H9 (cell line): ENCODE measurements at places on chromosomes 4 and X. TPM values are rescaled to one million over a fixed set of nuclear protein-coding genes. Genes with fewer than 3 reads are reported as not detected.
A peak's percentile ranks its signal among the peaks of the same experiment; 100 is the strongest.

GRCh38 chr4:46274717-46275116 is 115.2 kb downstream of the GABRA2 start:
- DNase-seq = no peak

DNA sequence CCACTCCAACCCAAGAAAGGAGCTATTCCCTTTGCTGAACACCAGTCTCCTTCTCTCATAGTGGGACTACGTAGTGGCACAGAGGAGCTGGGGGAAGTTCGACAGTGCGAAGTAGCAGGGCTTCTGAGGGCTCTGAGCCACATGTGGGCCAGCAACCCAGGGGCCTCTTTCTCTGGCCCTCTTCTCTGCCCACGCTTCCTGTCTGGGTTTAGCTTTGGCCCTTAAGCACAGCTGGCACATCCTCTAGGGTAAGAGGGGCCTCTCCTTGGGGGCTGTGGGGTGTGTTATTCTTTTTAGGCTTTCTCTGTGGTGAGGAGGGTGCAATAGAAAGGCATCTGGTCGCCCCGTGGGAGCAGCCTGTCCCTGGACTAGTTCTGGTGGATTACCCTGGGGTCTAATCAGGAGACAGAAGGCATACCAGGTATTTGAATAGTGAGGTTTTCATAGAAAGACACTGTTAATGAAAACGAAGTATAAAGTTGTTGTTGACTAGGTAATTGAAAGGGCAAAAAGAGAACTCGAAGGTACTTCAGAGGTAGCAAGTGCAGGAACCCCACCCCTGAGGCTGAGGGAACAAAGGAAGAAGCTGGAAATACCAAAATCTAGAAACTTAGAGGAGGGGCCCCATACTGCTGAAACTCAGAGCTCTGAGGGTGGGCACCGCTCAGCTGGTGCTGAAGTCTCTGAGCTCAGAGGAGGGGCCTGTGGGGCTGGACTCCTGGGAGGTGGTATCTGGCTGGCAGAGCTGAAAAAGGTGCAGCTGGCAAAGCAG is 151.9 kb upstream of the RPS6KA3 start:
- DNase-seq = no peak

Gene NLGN3
- total RNA-seq = 3.5 and 3.6 TPM in 2 replicates

Gene TCEAL5
- not detected in 2 replicates for total RNA-seq

GRCh38 chrX:13581554-13581953 is 12.2 kb downstream of the EGFL6 start:
- DNase-seq = no peak

Gene GNRHR
- total RNA-seq = not detected in 2 replicates

Gene NPY2R
- 0.09 TPM in 1 of 2 replicates, not detected in the other for total RNA-seq

Gene NUP62CL
- total RNA-seq = 3.9 and 4.3 TPM in 2 replicates

DNA sequence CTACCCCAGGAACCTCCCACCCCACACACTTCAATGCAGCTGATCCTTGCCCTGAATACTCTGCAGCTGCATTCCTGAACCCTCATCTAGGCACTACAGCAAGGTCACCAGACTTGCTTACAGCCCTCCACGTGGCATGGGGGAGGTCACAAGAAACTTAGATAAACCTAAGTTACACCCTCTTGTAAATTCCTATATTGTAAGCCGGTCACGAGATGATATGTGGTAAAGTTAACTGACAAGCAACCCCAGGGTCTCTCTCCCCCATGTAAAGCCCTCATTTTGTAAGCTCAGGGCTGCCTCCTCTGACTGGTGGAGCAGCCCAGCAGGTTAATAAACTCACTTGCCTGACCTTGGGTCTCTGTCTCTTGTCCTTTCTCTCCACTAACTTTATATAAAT is 570.7 kb downstream of the PCDH7 start:
- DNase-seq = peak; percentile 63

Gene PDCL2
- not detected in 2 replicates for total RNA-seq

GRCh38 chr4:167032871-167033270 is 201.4 kb downstream of the SPOCK3 start:
- DNase-seq = no peak

Gene ALAS2
- total RNA-seq = not detected in 2 replicates

Gene DOK7
- total RNA-seq = 0.26 TPM in 1 of 2 replicates, not detected in the other

Gene PLXNB3
- 1.8 and 1.9 TPM in 2 replicates for total RNA-seq

GRCh38 chr4:53376900-53377299 is 541 bp upstream of the FIP1L1 start:
- no peak for DNase-seq

Gene GIMD1
- not detected in 2 replicates for total RNA-seq

Gene ITIH6
- total RNA-seq = not detected in 2 replicates

- DNase-seq = no peak
Observed at GRCh38 chrX:40736170-40736505, 796 bp upstream of the MED14 start.

DNA sequence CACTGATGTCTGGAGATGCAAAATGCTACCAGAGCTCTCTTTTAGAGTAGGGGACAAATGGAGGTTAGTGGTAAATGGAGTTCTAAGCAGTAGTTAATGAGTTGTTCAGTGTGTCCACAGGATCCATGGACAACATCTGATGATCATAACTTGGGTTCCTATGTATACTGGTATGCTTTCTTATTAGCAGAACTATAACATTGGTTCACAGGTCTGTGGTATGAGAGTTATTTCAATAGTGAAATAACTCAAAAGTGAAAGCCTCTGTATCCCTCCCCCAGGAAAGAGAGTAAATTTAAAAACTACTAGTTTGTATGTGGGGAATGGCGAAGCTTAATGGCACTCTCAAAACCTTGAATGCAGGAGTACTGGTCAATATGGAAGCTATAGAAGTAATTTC is 363.5 kb upstream of the EMCN start:
- DNase-seq = no peak

DNA sequence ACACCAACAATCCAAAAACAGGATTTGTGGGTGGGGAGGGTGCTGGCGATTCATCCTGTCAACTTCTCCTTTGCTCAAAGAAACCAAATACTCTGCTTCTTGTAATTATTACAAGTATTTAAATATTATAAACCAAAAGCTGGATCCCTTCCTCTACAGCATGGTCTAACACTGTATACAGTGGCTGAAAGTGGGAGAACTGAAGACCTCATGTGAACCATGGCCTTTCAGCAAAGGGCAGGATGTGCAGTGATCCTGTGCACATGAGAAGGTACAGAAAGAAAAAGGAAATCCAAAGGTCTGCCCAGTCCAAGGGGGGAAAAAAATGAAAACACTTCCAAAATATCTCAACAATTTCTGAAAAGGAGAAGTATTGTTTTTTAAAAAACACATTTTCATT is 5.3 kb upstream of the CXorf38 start:
- DNase-seq = no peak

DNA sequence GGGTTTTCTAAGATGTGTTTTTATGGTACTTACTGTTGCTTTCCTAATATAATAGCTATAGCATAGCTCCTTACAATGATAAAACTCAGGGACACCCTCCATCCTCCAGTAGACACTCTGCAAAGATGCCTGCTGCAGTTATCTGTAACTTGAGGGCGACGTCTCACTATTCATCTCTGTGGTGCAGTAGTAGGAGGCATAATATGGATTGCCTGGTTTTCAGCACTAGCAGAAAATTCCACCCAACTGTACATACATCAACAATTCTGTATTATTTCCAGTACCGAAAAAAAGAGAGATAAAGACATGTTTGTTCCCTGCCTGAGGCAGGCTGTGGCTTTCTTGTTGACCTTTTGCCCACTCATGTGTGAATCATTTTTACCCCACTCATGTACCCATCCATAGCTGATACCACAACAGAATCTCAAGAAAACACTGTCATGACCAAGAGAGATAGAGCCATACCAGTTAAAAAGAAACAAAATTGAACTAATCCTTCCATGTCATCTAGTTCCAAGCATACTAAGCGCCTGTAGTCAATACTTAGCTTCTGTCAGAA is 220.1 kb downstream of the RAB28 start:
- DNase-seq = no peak

Gene MAGED1
- total RNA-seq = 163 and 169 TPM in 2 replicates

GRCh38 chr4:55488716-55489115 is 58.0 kb downstream of the CLOCK start:
- no peak for DNase-seq

Gene OGT
- 108 and 116 TPM in 2 replicates for total RNA-seq

- DNase-seq = no peak
Observed at GRCh38 chr4:40281099-40281498, 54.0 kb upstream of the CHRNA9 start.

GRCh38 chr4:8699063-8699385 is 106.5 kb downstream of the CPZ start:
- DNase-seq = peak; percentile 12

DNA sequence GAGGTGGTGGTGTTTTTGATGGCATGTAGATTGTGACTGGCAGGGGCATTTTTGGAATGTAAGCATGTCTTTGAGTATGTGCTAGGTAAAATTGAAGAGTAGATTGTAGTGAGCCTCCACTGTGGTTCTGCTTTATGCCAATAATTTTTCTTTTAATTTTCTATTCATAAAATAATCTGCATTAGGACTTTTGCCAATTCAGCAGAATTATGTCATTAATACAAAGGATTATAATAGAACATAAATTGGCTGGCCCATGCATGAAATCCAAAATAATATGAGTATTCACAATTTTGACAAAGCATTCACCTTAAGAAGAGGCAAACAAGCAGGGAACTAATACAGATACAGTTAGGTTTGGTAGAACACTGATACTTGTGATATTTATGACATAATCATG is 14.9 kb upstream of the TMPRSS11E start:
- no peak for DNase-seq

DNA sequence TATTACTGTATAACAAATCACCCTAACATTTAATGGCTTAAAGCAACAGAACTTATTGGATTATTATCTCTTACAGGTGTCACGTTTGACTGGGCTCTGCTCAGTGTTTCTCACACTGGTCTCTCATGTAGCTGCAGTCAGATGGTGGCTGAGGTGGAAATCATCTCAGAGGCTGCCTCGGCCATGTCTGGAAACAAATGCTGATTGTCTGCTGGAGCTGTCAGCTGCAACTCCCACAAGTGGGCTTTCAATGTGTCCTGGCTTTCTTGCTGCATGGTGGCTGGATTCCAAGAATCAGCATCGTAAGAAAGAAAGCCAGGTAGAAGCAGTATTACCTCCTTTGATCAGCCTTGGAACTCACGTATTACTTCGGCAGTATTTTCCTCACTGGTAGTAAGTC is 277.6 kb downstream of the SPANXN1 start:
- no peak for DNase-seq

Gene PASD1
- total RNA-seq = not detected in 2 replicates

Gene BST1
- 0.48 TPM in 1 of 2 replicates, not detected in the other for total RNA-seq

Gene TREX2
- 1.1 and 1.3 TPM in 2 replicates for total RNA-seq

GRCh38 chrX:69126642-69127041 is 38.6 kb downstream of the PJA1 start:
- no peak for DNase-seq

- DNase-seq = no peak
Observed at GRCh38 chrX:68416592-68416991, 16.7 kb downstream of the OPHN1 start.

Gene GSX2
- not detected in 2 replicates for total RNA-seq

DNA sequence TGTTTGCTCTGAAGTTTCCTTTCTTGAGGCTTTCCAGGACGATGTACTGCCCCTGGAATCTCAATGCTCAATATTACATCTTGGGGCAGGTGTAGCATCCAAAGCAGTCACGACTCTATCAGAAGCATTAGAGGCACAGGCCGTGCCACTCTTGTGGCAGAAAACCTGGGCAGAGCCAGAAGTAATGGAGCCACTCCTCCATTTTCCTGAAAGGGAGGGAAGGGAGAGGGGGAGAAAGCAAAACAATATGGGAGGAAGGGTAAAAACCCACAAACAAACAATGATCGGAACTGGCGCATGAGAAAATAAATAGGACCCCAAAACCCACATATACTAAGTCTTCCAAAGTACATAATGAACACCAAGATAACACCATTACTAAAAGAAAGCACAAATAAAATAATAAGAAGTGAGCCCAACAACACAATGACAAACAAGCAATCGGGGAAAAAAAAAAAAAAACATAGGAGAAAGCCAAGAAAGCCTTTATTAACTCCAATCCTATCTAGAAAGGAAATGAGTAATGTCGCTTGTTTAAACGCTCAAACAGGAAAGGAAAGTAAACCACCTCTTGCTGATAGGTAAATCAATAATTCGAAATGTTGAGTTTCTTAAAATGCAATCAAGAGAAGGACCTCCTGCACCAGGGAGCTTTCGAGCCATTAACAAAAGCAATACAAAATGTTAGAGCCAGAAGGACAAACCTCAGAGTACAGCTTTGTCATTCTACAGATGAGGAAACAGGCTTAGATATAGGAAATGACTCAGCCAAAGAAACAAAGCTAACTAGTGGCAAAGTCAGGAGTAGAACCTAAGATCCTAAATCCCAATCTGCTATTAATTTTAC is 117.4 kb downstream of the ATRX start:
- no peak for DNase-seq

DNA sequence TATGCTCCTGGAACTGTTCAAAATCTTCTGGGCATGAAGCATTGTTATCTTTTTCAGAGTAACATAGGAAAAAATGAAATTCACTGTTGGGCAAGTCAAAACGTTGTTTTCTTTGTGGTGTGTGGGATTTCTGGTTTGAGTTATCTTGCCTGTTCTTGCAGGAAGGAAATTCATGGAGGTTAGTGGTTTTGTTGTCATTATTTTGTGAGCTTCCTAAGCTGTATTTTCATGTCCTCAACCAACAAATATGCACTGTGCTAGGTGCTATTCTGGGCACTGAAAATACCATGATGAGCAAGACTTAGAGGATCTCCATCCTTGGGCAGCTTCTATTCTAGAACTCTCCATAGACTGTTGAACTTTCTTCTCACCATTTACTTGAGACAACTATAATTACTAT is 16.9 kb downstream of the SPINK2 start:
- no peak for DNase-seq

DNA sequence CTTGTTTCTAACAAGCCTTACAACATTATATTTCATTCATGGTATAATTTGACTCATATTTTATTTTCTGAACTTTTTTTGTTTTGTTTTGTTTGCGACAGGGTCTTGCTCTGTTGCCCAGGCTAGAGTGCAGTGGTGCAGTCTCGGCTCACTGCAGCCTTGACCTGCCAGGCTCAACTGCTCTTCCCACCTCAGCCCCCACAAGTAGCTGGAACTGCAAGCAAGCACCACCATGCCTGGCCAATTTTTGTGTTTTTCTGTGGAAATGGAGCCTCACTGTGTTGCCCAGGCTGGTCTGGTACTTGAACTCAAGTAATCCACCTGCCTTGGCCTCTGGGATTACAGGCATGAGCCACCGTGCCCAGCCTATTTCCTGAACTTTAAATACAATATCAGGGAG is 42.5 kb downstream of the GRID2 start:
- DNase-seq = no peak

Gene UGT2B11
- total RNA-seq = not detected in 2 replicates

Gene PPEF1
- total RNA-seq = 0.15 and 0.52 TPM in 2 replicates

- DNase-seq = peak; percentile 69
Observed at GRCh38 chrX:131262738-131263679, 26.1 kb downstream of the IGSF1 start.

DNA sequence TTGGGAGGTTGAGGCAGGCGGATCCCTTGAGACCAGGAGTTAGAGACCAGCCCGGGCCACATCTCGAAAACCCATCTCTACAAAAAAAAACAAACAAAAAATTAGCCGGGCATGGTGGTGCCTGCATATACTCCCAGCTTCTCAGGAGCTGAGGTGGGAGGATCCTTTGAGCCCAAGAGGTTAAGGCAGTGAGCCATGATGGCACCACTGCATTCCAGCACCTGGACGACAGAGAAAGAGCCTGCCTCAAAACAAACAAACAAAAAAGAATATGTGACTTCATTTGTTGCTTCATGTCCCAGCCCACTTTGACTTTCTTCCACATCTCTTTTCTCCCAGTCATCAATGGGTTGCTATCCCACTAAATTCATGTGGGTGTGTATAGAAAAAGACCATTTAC is 79.7 kb downstream of the BCOR start:
- no peak for DNase-seq
